ENCODE measurements at places on chromosomes 11 and 22. TPM values are rescaled to one million over a fixed set of nuclear protein-coding genes. Genes with fewer than 3 reads are reported as not detected.
A peak's percentile ranks its signal among the peaks of the same experiment; 100 is the strongest.

DNA sequence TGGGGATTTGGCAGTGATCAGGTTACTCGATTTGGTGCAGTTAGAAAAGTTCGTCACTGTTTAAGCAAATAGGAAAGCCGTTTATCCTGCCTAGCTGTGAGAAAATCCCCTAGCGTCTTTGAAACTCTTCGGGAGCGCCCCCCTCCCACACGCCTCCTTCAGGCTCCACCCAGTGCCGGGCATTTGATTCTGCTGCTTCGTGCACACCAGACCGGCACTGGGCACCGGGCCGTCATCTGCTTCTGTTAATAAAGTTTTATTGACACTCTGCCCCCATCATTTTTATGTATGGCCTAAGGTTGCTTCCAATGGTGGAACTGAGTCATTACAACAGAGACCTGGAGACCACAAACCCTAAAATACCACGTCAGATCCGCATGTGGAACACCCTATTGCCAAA lies 50.9 kb downstream of the IGF2 start:
- no peak overlapping the region for H3K4me3 ChIP-seq
- H3K4me1 ChIP-seq: no peaks in the 10 kb centered on the region
- no peak for DNase-seq
- no peak overlapping the region for H3K27ac ChIP-seq
- peaks cover 10% of the 10 kb centered on the region for H3K27me3 ChIP-seq

GRCh38 chr22:36756031-36756430 lies 19.9 kb downstream of the IFT27 start:
- no peak overlapping the region for H3K4me3 ChIP-seq
- H3K36me3 ChIP-seq: no peaks in the 10 kb centered on the region
- no peaks in the 10 kb centered on the region for H3K4me1 ChIP-seq
- peaks cover 4% of the 10 kb centered on the region for H3K27me3 ChIP-seq
- H3K27ac ChIP-seq: no peak overlapping the region

GRCh38 chr11:119739975-119740374 lies 11.0 kb upstream of the NECTIN1 start:
- H3K27me3 ChIP-seq: peaks cover 47% of the 10 kb centered on the region
- DNase-seq: no peak
- H3K36me3 ChIP-seq: no peaks in the 10 kb centered on the region
- H3K4me1 ChIP-seq: peaks cover 5% of the 10 kb centered on the region
- H3K27ac ChIP-seq: no peak overlapping the region
- H3K4me3 ChIP-seq: no peak overlapping the region

GRCh38 chr11:9855579-9856287 lies 191.9 kb downstream of the SWAP70 start:
- peaks cover 23% of the 10 kb centered on the region for H3K4me1 ChIP-seq
- H3K27me3 ChIP-seq: no peaks in the 10 kb centered on the region
- H3K4me3 ChIP-seq: no peak overlapping the region
- peaks cover 2% of the 10 kb centered on the region for H3K36me3 ChIP-seq
- no peak for DNase-seq

GRCh38 chr11:86440843-86441242 lies 66.2 kb downstream of the CCDC81 start:
- H3K36me3 ChIP-seq: peaks cover 17% of the 10 kb centered on the region
- no peaks in the 10 kb centered on the region for H3K27me3 ChIP-seq
- H3K27ac ChIP-seq: peak overlapping the region; percentile 74

The OR56A1 gene
- total RNA-seq: not detected

The USP2 gene
- total RNA-seq: 0.35 TPM

DNA sequence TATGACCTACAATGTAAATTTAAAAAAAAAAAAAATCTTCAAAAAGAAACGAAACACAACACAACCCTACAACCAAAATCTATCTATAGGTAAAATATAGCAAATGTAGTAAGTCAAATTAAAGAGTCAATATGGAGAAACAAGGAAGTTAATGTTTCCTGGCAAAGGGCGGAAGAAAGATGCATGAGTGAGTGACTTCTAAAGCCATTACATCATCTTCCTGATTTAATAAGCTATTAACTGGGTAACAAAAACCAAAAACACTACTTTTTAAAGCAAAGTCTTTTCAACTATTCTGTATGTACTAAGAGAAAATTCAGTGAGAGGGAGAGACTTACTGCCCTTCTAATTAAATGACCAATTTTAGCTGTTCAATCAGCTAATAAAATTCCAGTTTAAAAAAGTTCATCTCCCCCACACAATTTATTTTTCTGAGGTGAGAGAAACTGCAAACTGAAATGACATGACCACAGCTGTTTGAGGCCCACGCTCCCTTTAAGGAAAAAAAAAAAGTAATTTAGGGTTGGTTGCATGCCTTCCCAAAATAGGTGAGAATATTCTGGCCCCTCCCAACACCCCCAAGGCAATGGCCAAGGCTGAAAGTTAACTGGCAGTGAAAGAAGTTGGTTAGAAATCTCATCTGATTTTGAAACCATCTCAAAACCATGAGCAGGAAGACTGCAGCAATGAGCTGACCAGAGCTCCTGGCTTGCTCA lies 5.9 kb downstream of the SF1 start:
- DNase-seq: no peak
- H3K4me3 ChIP-seq: peak overlapping the region; percentile 66
- H3K27me3 ChIP-seq: no peaks in the 10 kb centered on the region
- peaks cover 96% of the 10 kb centered on the region for H3K36me3 ChIP-seq

DNA sequence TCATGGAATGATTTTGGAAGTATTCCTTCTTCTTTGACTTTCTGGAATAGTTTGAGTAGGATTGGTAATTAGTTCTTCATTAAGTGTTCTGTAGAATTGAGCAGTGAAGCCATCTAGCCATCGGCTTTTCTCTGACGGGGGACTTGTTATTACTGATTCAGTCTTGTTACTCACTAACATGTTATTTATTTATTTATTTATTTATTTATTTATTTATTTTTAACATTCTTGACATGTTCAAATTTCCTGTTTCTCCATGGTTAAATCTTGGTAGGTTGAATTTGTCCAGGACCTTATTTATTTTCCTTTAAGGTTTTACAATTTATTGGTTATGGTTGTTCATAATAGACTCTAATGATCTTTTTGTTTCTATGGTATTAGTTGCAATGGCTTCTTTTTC lies 15.2 kb upstream of the OR10Q1 start:
- H3K4me3 ChIP-seq: no peak overlapping the region
- no peaks in the 10 kb centered on the region for H3K36me3 ChIP-seq
- H3K27me3 ChIP-seq: no peaks in the 10 kb centered on the region
- DNase-seq: no peak
- H3K4me1 ChIP-seq: no peaks in the 10 kb centered on the region

- peaks cover 2% of the 10 kb centered on the region for H3K4me1 ChIP-seq
- no peaks in the 10 kb centered on the region for H3K36me3 ChIP-seq
- H3K4me3 ChIP-seq: no peak overlapping the region
- DNase-seq: no peak
Measured at GRCh38 chr11:47201015-47201414, 13.8 kb upstream of the DDB2 start.

The RIMBP3B gene
- total RNA-seq: 0.26 TPM

- no peak overlapping the region for H3K27ac ChIP-seq
- H3K36me3 ChIP-seq: peaks cover 1% of the 10 kb centered on the region
- DNase-seq: no peak
- peaks cover 20% of the 10 kb centered on the region for H3K4me1 ChIP-seq
- no peak overlapping the region for H3K4me3 ChIP-seq
- no peaks in the 10 kb centered on the region for H3K27me3 ChIP-seq
Measured at GRCh38 chr22:41481131-41481830, 12.4 kb downstream of the ACO2 start.

GRCh38 chr11:71237853-71238252 lies 14.5 kb downstream of the SHANK2 start:
- peaks cover 3% of the 10 kb centered on the region for H3K27me3 ChIP-seq
- peaks cover 4% of the 10 kb centered on the region for H3K4me1 ChIP-seq
- H3K4me3 ChIP-seq: no peak overlapping the region
- H3K36me3 ChIP-seq: no peaks in the 10 kb centered on the region
- no peak overlapping the region for H3K27ac ChIP-seq

- peaks cover 12% of the 10 kb centered on the region for H3K4me1 ChIP-seq
- H3K27ac ChIP-seq: no peak overlapping the region
- H3K36me3 ChIP-seq: no peaks in the 10 kb centered on the region
- no peak for DNase-seq
- peaks cover 11% of the 10 kb centered on the region for H3K27me3 ChIP-seq
Measured at GRCh38 chr11:87355596-87355995, 317.9 kb downstream of the TMEM135 start.

The C11orf16 gene
- total RNA-seq: not detected

- no peaks in the 10 kb centered on the region for H3K27me3 ChIP-seq
- H3K27ac ChIP-seq: peak overlapping the region; percentile 88
- peaks cover 9% of the 10 kb centered on the region for H3K36me3 ChIP-seq
- DNase-seq: peak; percentile 91
Measured at GRCh38 chr11:64331569-64332371, 8.2 kb upstream of the CCDC88B start.

DNA sequence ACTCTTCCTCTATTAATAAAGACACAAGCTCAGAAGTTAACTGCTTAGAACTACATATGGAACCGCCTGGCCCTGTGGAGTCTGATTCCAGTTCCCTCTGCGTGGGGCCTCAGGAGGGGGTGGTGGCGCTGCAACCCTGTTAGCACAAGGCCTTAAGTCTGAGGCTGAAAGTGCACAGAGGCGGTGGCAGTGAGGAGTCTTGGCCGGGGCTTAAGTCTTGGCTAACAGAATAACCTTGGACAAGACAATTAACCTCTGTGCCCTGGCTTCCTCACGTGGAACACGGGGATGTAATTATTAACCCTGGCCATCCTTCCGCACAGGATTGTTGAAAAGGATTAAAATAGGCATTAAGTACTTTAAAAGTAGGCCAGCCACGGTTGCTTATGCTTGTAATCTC lies 191.5 kb downstream of the CEP164 start:
- H3K36me3 ChIP-seq: no peaks in the 10 kb centered on the region
- H3K4me3 ChIP-seq: no peak overlapping the region
- H3K4me1 ChIP-seq: no peaks in the 10 kb centered on the region
- H3K27ac ChIP-seq: no peak overlapping the region
- peaks cover 1% of the 10 kb centered on the region for H3K27me3 ChIP-seq

The PGGHG gene
- total RNA-seq: 142 TPM

GRCh38 chr11:44904261-44905020 lies 46.2 kb downstream of the TP53I11 start:
- no peak overlapping the region for H3K4me3 ChIP-seq
- DNase-seq: no peak
- H3K4me1 ChIP-seq: no peaks in the 10 kb centered on the region

DNA sequence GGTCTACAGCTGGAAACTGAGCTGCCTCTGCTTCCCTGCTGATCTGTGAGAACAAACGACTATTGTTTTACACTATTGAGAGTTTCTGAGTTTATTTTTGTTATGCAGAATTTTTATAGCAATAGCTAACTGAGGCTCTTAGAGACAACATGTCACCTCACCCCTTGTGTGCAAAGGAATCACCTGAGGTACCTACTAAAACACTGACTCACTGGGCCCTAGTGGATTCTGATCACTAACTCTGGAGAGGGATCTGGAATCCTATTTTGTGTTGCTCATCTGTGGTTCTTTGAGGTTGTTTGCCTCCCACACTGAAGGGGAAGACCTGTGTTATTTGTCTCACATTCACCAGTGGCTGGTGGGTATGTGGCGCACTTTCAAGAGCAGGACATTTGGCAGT lies 13.4 kb upstream of the B3GAT1 start:
- H3K27me3 ChIP-seq: peaks cover 20% of the 10 kb centered on the region
- H3K4me1 ChIP-seq: no peaks in the 10 kb centered on the region
- H3K4me3 ChIP-seq: no peak overlapping the region

GRCh38 chr11:126496576-126497337 lies 141.3 kb downstream of the ST3GAL4 start:
- H3K27me3 ChIP-seq: peaks cover 10% of the 10 kb centered on the region
- no peaks in the 10 kb centered on the region for H3K4me1 ChIP-seq
- DNase-seq: no peak
- H3K36me3 ChIP-seq: no peaks in the 10 kb centered on the region

DNA sequence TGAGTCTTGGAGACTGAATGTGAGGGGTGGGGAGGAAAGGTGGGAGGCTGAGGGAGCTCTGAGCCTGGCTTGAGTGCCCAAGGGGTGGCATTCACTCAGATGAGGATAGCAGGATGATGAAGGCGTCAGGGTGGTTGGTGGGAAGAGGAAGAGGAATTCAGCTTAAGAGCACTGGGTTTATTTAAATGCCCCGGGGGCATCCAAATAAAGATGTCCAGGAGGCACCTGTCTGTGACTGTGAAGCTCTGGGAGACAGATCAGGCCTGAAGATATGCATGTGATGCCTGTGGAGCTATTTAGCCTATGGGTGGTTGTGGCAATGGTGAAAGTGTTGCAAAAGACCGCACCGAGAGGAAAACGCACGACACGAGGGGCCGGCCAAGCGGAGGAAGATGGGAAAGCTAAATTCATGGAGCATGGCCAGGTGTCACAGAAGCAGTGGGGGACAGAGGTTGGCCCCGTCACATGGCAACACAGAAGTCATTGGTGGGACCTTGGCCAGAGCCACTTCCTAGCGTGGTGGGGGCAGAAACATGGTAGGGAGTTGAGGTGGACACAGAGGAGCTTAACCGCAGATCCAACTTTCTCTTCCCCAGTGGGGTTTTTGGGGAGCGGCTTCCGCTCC lies 15.5 kb downstream of the SLC37A2 start:
- H3K27me3 ChIP-seq: no peaks in the 10 kb centered on the region
- no peaks in the 10 kb centered on the region for H3K36me3 ChIP-seq
- no peak overlapping the region for H3K27ac ChIP-seq
- no peak overlapping the region for H3K4me3 ChIP-seq
- H3K4me1 ChIP-seq: no peaks in the 10 kb centered on the region
- DNase-seq: no peak

- H3K4me1 ChIP-seq: no peaks in the 10 kb centered on the region
- H3K36me3 ChIP-seq: no peaks in the 10 kb centered on the region
- H3K4me3 ChIP-seq: no peak overlapping the region
Measured at GRCh38 chr11:60739114-60739513, 14.6 kb downstream of the MS4A18 start.

GRCh38 chr11:42023267-42023666 lies 563.8 kb upstream of the LRRC4C start:
- H3K36me3 ChIP-seq: no peaks in the 10 kb centered on the region
- H3K4me3 ChIP-seq: no peak overlapping the region
- DNase-seq: no peak

- H3K4me3 ChIP-seq: no peak overlapping the region
- DNase-seq: no peak
- H3K36me3 ChIP-seq: no peaks in the 10 kb centered on the region
- H3K27me3 ChIP-seq: no peaks in the 10 kb centered on the region
- no peak overlapping the region for H3K27ac ChIP-seq
Measured at GRCh38 chr11:114959953-114960505, 281.7 kb downstream of the NXPE2 start.

GRCh38 chr11:13674799-13675509 lies 6.5 kb downstream of the FAR1 start:
- no peak overlapping the region for H3K27ac ChIP-seq
- peaks cover 16% of the 10 kb centered on the region for H3K36me3 ChIP-seq
- DNase-seq: no peak

GRCh38 chr11:44817207-44817949 lies 90.6 kb downstream of the TSPAN18 start:
- peaks cover 2% of the 10 kb centered on the region for H3K4me1 ChIP-seq
- no peaks in the 10 kb centered on the region for H3K27me3 ChIP-seq
- H3K4me3 ChIP-seq: no peak overlapping the region

GRCh38 chr22:44438481-44439131 lies 59.4 kb downstream of the RTL6 start:
- H3K4me1 ChIP-seq: no peaks in the 10 kb centered on the region
- no peak overlapping the region for H3K4me3 ChIP-seq
- no peak overlapping the region for H3K27ac ChIP-seq
- H3K36me3 ChIP-seq: no peaks in the 10 kb centered on the region
- peaks cover 8% of the 10 kb centered on the region for H3K27me3 ChIP-seq

- peaks cover 1% of the 10 kb centered on the region for H3K36me3 ChIP-seq
- DNase-seq: no peak
- H3K4me3 ChIP-seq: no peak overlapping the region
- H3K27ac ChIP-seq: no peak overlapping the region
- no peaks in the 10 kb centered on the region for H3K27me3 ChIP-seq
- H3K4me1 ChIP-seq: peaks cover 2% of the 10 kb centered on the region
Measured at GRCh38 chr22:45834795-45835194, 142.2 kb downstream of the WNT7B start.

Measured in activated CD4-positive, alpha-beta T cell treated with anti-CD3 and anti-CD28 coated beads, Interleukin-2, amount 10 ng/mL, durations not matched to agents 24 days and 14 days (primary cell).